ENCODE measurements at places on chromosomes 6 and 20. TPM values are rescaled to one million over a fixed set of nuclear protein-coding genes. Genes with fewer than 3 reads are reported as not detected.

Gene F13A1
- not detected for total RNA-seq

DNA sequence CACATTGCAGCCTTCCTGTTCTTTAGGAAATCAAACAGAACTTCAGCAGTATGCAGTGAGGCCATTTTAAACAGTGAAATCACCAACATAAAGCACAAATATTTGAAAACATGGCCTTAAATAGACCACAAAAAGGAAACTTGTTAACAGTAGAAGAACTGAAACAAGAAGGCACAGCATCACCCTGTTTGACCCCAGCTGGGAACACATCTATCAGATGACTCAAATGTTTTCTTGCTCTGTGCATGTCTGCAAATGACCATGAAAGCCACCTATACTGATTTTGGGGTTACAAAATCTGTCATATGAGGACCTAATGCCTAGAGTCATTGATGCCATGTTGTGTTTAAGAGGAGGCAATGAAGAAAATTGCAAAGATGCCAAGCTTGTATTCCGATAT, 123.8 kb upstream of the ADGRF1 start:
- H3K27ac ChIP-seq: no peak overlapping the region
- no peaks in the 10 kb centered on the region for H3K27me3 ChIP-seq
- no peak for DNase-seq
- no peak overlapping the region for H3K4me3 ChIP-seq

Gene ZC2HC1B
- not detected for total RNA-seq

- peaks cover 20% of the 10 kb centered on the region for H3K27me3 ChIP-seq
- H3K36me3 ChIP-seq: no peaks in the 10 kb centered on the region
- H3K4me3 ChIP-seq: no peak overlapping the region
- H3K4me1 ChIP-seq: no peaks in the 10 kb centered on the region
- H3K27ac ChIP-seq: no peak overlapping the region
These were observed 158.0 kb downstream of the SCP2D1 start for GRCh38 chr20:18971574-18971973.

DNA sequence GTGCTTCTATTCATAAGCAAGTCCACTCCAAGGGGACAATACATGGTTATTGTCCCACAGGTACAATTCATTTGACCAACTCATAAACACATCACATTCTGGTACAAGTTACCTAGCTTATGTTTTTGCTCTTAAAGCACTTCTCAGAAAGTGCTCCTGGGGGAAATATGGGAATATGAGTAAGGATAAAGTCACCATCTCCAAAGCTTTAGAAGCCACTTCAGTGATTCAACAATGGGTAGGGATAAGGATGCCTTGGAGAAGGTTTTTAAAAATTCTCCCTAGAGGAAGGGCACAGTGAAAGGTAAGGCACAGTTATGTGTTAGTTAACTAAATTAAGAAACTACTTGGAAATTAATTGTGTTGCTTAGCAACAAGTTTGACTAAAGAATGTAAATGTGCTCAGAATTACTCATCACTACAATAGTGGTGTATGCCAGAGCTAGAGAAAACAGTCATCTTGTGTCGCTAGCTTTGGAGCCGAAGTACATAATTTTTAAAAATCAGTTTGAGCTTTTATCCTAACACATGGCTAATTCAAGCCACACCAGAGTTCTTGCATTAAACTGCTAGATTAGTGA, 39.5 kb upstream of the LAMP5 start:
- DNase-seq: no peak
- H3K36me3 ChIP-seq: no peaks in the 10 kb centered on the region

GRCh38 chr6:147741389-147741788, 232.9 kb downstream of the SAMD5 start:
- H3K27me3 ChIP-seq: no peaks in the 10 kb centered on the region
- no peak overlapping the region for H3K27ac ChIP-seq
- H3K36me3 ChIP-seq: no peaks in the 10 kb centered on the region
- peaks cover 6% of the 10 kb centered on the region for H3K4me1 ChIP-seq
- DNase-seq: no peak

- H3K27me3 ChIP-seq: no peaks in the 10 kb centered on the region
- peaks cover 29% of the 10 kb centered on the region for H3K4me1 ChIP-seq
- no peak for DNase-seq
- H3K36me3 ChIP-seq: peaks cover 7% of the 10 kb centered on the region
These were observed 4.5 kb downstream of the LMBRD1 start for GRCh38 chr6:69792292-69792691.

Gene MED20
- 39.0 TPM for total RNA-seq

DNA sequence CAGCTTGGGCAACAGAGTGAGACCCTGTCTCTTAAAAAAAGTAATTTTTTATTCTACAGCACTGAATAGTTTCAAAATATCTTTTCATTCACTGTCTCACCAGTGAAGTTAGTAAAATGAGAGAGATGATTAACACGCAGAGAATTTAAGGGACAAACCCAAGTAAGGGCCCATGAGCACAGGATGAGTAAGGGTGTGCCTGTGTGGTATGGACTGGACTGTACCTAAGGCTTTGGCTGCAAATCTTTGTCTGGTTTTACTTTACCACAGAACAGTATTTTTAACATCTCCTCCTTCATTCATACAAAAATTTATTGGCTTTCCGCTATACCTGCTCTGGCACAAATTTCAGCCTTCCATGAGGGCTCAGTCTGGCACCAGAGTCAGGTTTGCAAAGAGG, 433.3 kb downstream of the UTRN start:
- H3K27me3 ChIP-seq: no peaks in the 10 kb centered on the region
- no peaks in the 10 kb centered on the region for H3K4me1 ChIP-seq
- no peak overlapping the region for H3K4me3 ChIP-seq
- no peak overlapping the region for H3K27ac ChIP-seq

Gene BMP5
- 0.49 TPM for total RNA-seq

Gene LGSN
- total RNA-seq: not detected

DNA sequence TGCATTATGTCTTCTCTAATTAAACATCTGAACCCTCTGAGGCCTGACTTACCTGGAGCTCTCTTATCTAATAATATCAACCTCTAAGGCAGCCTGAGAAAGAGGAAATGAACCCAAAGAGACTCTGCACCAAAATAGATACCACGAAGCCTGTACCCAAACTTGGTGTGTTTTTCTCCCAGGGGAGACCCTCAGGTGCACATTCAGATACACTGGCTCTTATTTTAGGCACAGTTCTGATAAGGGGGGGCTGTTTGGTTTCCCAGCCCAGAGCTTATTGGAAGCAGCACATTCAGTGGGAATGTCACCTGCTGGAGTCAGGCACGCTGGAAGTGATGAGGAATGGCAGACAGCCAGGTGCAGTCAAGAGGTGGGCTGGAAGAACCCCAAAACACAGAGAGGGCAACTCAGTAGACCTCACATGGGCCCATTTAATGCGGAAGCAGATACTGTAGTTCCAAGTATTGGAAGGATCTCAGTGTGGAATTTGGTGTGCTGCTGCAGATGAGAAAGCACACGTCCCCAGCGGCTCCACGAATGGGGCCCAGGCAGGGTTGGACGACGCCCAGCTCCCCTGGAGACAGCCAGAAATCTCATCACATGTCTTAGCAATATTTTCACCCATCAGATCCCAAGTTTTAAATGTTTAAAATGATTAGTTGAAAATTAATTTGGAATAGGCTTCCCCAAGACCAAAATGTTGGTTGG, 9.7 kb upstream of the CCR6 start:
- DNase-seq: no peak
- H3K36me3 ChIP-seq: no peaks in the 10 kb centered on the region
- no peaks in the 10 kb centered on the region for H3K4me1 ChIP-seq
- no peak overlapping the region for H3K4me3 ChIP-seq
- no peak overlapping the region for H3K27ac ChIP-seq

GRCh38 chr6:100176311-100176950, 182.4 kb upstream of the MCHR2 start:
- H3K27me3 ChIP-seq: no peaks in the 10 kb centered on the region
- H3K36me3 ChIP-seq: no peaks in the 10 kb centered on the region
- peak; percentile 34 for DNase-seq
- no peak overlapping the region for H3K4me3 ChIP-seq
- no peaks in the 10 kb centered on the region for H3K4me1 ChIP-seq
- no peak overlapping the region for H3K27ac ChIP-seq

GRCh38 chr20:56322681-56323080, 36.1 kb upstream of the FAM210B start:
- H3K4me3 ChIP-seq: no peak overlapping the region
- H3K27me3 ChIP-seq: peaks cover 19% of the 10 kb centered on the region
- no peaks in the 10 kb centered on the region for H3K4me1 ChIP-seq
- no peak overlapping the region for H3K27ac ChIP-seq
- no peaks in the 10 kb centered on the region for H3K36me3 ChIP-seq

Measured in A673 (cell line).